ENCODE measurements at places on chromosomes 16 and 17.

DNA sequence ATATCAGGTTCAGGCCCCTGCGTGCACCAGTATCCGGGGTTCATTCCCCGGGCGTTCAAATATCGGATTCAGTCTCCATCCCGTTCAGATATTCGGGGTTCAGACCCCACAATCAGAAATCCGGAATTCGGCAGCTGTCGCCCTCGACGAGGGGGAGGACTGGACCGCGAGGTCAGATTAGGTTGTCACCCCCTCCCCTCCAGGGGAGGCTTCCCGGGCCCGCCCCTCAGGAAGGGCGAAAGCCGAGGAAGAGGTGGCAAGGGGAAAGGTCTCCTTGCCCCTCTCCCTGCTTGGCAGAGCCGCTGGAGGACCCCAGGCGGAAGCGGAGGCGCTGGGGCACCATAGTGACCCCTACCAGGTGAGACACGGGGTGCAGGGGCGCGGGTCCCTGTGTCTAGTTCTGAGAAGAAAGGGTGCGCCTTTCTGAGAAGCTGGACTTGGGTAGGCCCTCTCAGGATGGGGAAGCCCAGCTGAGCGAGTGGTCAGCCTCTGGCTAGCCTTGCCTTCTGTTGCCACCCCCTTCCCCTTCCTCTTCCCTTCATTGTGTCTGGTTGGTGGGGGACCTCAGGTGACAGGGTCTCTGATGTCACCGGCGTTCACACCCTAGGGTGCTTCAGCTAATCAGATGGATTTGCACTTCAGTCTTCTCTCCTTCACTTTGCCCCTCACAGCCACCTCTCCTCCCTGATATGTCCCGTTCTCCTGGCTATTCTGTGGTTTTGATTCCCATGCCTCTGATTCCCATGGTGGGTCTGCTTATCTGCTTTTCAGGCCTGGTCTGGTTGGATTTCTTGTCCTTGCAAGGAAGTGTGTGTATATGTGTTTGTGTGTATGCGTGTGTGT lies 844 bp downstream of the TAOK2 start:
- peak; percentile 32 for DNase-seq

GRCh38 chr17:17115620-17116019 lies 73.4 kb downstream of the MPRIP start:
- DNase-seq = no peak

GRCh38 chr17:50626037-50626574 lies 8.6 kb upstream of the ABCC3 start:
- DNase-seq = peak; percentile 85

DNA sequence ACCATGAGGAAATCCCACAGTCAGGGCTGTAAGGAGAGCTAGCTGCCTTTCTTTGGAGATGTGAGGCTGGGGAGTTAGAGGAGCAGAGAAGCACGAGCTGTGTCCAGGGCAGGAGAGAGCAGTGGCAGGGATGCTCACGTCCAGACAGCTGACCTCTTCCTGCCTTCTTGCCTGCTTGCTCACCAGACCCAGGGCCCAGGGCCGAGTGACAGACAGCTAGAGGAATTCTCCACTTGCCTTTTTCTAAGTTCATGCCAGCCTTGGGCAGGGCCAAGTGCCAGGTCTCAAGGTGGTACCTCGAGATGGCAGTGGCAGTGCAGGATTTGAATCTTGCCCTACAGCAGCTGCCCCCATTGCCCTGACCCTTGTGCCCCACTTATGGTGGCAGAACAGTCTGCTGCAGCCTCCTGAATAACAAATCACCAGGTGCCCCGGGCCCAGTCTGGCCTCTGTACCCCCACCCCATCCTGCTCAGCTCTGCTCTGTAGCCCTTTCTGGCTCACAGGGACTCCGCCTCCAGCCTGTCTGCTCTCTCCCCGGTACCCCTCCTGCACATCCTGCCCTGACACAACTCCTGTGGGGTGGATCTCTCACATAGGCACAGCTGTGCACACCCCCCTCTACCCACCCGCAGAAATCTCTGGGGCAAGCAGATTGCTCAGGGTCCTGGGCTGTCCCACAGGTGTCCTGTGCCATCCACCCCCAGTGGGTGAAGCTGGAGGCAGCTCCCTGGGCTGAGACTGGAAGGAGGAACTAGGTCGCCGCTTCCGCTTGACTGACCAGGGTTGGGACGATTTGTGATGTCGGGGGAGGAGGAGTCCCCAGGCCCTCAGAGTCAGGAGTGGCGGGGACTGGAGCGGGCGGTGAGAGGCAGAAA lies 25.9 kb downstream of the GRIN2C start:
- DNase-seq = no peak

DNA sequence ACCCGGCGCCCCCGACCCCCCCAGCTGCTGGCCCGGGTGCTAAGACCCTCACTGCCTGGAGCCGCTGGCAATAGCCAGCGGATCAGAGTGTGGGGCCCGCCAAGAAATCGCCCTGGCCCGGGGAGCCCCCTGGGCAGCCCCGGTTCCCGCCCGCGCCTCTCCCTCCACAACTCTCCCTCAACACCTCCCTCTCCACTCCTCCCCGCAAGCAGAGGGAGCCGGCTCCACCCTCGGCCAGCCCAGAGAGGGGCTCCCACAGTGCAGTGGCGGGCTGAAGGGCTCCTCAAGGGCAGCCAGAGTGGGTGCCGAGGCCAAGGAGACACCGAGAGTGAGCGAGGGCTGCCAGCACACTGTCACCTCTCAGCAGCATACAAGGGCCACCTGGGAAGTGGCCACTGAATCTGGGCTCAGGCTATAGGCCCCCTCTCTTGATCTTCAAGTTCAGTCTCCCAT lies 385.5 kb downstream of the SEC14L1 start:
- DNase-seq = no peak

- DNase-seq = no peak
These were observed 3.5 kb upstream of the CNEP1R1 start for GRCh38 chr16:50021544-50021943.

DNA sequence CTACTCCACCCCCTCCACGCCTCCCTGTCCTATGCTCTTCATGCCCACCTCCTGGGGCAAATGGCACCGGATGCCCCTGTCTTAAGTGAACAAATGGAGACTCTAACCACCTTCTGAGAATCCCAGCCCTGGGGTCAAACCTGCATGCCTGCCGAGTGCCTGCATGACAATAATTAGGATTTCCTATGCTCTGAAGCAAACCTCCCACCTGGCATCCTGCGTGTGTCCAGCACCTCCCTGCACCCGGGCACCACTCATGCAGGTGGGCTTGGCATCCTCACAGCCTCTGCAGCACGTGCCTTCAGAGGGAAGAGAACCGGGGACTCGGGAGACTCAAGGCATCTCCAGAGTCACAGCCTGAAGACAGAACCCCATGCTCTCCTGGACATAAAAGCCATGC lies 11.2 kb upstream of the KIFC3 start:
- no peak for DNase-seq

GRCh38 chr16:1705688-1706385 lies at the start of gene MAPK8IP3:
Gene MAPK8IP3, plus strand, starts transcription at chr16:1706195. Its CDS starts 145 bp downstream, at chr16:1706340.
- DNase-seq = peak; percentile 88

GRCh38 chr16:16033208-16033717 lies 83.8 kb downstream of the ABCC1 start:
- DNase-seq = no peak

GRCh38 chr17:74645010-74645409 lies 21.5 kb upstream of the CD300E start:
- no peak for DNase-seq

- peak; percentile 7 for DNase-seq
These were observed 111.9 kb downstream of the CNTNAP4 start for GRCh38 chr16:76389126-76389525.

- DNase-seq = peak; percentile 31
These were observed 40.5 kb upstream of the ATP2A3 start for GRCh38 chr17:4004517-4005295.

- DNase-seq = no peak
These were observed 29.3 kb upstream of the RCVRN start for GRCh38 chr17:9934331-9934730.

GRCh38 chr16:56192986-56193945 lies 2.0 kb downstream of the GNAO1 start:
- DNase-seq = no peak

DNA sequence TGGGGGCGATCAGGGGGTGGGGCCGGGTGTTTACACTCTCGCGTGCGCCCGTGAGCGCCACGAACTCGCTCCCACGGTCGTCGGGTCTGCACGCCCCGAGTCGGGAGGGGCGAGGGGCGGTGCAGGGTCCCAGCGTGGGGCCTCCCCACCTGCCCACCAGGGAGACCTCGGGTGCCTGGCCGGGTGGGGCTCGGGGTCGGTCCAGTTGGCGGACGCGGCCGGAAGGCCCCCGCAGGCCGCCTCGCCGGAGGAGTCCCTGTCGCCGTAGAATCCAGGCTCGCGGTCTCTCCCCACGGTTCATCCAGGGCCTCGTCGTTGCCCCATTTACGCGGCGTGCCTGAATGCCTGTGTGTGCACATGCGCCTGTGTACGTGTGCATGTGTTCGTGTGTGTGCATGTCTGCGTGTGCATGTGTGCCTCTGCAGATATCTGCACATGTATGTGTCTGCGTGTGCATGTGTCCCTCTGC lies 510 bp upstream of the RAB40B start:
- DNase-seq = peak; percentile 16

GRCh38 chr16:19875900-19876299 lies 8.7 kb downstream of the GPRC5B start:
- DNase-seq = no peak

GRCh38 chr16:48269011-48269410 lies 21.7 kb upstream of the ABCC11 start:
- DNase-seq = no peak

DNA sequence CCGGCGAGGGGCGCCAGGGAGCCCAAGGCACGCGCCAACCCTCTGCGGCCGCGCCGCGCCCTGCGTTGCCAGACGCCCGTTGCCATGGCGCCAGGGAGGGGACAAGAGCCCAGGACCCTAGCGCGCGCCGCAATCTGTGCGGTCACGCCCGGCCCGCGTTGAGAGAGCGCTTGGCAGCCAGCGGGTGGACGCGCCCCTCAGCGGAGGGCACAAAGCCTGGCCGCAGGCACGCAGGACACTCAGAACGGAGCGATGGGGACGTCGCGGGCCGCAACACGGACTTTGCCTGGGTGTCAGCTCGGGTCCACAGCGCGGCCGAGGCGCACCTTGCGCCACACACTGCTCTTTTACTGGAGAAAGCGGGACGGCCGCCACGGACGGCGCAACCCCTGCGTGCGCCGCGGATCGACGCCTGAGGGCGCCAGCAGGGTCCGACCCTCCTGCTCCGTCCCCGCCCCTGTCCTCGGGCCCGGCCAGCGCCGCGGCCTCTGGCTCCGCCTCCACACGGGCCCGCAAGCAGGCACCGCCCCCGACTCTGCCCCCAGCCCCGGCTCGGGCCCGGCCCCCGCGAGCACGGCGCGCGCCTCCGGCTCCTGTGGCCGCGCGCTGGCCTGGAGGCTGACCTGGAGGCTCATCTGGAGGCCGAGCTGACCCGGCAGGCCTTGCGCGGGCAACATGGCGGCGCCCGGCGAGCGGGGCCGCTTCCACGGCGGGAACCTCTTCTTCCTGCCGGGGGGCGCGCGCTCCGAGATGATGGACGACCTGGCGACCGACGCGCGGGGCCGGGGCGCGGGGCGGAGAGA lies at the start of gene GFER:
TSS of gene GFER (plus strand) at position 650 of the 803 bp plus-strand sequence. CDS start at position 676, 26 bp downstream.
- DNase-seq = peak; percentile 96

GRCh38 chr16:14564861-14565687 lies 65.0 kb downstream of the PARN start:
- DNase-seq = peak; percentile 74

DNA sequence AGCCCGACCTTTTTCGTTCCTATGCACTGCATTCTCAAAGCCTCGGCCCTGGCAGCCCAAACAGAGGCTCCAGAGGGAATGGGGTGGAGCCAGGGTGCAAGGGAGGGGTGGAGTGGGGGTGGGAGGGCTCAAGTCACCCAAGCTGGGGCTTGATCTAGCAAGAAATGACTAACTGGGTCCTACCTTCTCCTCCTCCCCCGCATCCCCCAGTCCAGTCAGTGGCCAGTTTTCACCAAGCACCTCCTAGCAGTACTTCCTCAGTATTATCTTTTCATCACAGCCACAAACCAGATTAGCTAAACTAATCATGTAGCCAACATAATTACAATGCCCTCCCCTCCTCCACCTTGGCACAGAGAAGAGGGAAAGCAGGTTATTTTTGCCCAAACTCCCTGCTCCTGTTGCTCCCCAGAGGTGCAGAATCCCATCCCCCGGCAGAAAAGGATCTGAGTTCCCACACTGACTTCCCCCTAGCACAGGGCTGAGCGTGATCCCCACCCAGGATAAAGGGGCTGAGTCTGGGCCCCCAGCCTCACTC lies 2.2 kb downstream of the JUP start:
- DNase-seq = peak; percentile 83

- DNase-seq = peak; percentile 36
These were observed 14.4 kb upstream of the CDIPT start for GRCh38 chr16:29877266-29877961.

DNA sequence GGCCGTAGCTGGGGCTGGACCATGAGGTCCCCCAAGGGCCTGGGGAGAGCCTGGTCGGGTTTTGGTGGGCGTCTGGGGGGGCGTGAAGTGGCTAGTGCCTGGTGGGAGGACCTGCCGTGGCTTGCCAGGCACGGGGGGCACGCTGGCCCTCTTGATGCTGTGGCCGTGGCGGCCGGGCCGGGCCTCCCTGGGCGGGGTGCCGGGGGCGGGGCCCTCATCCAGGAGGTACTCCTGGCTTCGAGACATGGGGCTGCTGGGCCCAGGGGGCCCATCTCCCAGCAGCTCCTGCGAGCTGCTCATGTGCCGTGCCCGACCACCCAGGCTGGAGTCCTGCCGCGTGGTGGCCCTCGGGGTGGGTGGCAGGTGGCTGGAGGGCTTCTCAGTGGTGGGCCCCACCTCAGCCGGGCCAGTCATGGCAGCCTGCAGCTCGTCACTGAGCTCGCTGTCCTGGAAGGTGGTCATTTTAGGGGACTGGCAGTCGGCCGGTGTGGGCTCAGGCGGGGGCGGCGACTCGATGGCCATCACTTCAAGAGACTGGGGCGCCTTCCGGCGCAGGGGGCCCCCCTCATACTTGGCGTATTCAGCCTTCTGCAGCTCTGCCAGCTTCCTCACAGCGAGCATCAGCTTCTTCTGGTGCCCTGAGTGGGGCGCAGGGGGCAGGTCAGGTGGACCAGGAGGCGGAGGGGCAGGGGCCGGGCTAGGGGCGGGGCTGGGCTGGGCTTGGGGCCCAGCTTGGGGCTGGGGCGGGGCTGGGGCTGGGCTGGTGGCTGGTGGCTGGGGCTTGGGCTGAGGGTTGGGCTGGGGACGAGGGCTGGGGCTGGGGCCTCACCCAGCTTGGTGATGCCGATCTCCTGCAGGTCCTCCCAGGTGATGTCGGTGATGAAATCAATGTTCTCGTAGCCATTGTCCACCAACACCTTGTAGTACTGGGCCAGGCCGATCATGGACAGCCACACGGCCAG lies 15.2 kb downstream of the CASKIN1 start:
- DNase-seq = no peak

- no peak for DNase-seq
These were observed 54.1 kb downstream of the SOCS3 start for GRCh38 chr17:78305801-78306200.

GRCh38 chr16:85400305-85401205 lies 212.6 kb upstream of the GSE1 start:
- DNase-seq = no peak

- DNase-seq = no peak
These were observed 74.4 kb upstream of the TMEM132E start for GRCh38 chr17:34504814-34505484.

GRCh38 chr17:51045621-51046020 lies 75.0 kb downstream of the SPAG9 start:
- DNase-seq = peak; percentile 44

GRCh38 chr16:49928176-49929041 lies 72.5 kb upstream of the ZNF423 start:
- no peak for DNase-seq

GRCh38 chr17:34434052-34434451 lies 71.0 kb upstream of the CCL1 start:
- DNase-seq = no peak
